Hematopoietic multipotent progenitor cell treated with erythropoietin and hydrocortisone succinate and interleukin-3 and kit ligand, for 17 days (in vitro differentiated cells): ENCODE measurements at places on chromosomes 3 and 15.
A peak's percentile ranks its signal among the peaks of the same experiment; 100 is the strongest.

DNA sequence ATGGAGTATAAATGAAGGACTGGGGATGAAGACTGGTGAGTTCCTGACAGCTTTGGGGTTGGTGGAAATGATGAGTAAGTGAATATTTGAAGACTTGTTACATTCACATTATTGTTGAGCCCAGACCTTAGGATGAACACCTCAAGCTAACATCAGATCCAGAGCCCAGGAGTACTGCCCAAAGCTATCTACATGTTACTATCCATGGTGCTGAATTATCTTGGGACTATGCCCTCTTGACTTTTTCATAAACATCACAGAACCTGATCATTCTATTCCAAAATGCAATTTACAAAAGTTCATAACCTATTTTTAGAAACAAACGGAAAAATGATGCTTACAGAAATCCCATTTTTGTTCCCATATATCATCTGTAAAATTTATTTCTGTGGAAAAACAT lies 613.3 kb downstream of the TUSC7 start:
- no peak for DNase-seq

DNA sequence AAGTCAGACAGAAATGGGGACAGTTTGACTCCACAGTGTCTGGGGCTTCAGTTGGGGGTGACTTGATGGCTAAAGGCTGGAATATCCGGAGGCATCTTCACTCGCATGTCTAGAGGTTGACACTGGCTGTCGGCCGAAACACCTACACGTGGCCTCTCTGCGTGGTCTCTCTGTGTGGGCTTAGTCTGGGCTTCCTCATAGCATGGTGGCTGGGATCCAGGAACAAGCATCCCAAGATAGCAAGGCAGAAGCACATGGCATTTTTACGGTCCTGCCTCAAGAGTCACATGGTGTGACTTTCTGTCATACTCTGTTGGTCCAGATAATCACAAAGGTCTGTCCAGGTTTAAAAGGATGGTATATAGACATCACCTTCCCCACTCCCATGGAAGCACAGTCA lies 34.5 kb downstream of the MAGI1 start:
- DNase-seq: no peak

GRCh38 chr15:73573572-73573971 lies 59.6 kb downstream of the NPTN start:
- no peak for DNase-seq

DNA sequence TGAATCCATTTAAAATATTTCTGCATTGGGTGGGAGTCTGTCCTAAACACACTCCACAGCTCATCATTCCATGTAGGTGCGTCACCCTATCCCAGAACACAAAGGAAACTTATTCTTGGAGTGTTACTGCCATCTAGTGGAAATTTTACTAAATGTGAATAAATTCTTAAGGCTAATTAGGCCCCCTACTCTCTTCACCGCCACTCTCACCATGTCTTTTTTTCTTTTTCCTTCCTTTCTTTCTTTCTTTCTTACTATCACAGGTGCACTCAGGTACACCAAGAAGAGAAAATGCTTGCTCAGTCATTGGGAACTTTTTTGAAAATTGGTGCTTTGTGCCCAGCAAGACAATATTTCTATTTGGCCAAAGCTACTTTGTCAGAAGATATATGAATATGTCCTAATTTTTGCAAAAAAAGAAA lies 26.4 kb upstream of the ATP8B4 start:
- peak; percentile 66 for DNase-seq
